ENCODE measurements at places on chromosomes 6 and 20. TPM values are rescaled to one million over a fixed set of nuclear protein-coding genes. Genes with fewer than 3 reads are reported as not detected.

DNA sequence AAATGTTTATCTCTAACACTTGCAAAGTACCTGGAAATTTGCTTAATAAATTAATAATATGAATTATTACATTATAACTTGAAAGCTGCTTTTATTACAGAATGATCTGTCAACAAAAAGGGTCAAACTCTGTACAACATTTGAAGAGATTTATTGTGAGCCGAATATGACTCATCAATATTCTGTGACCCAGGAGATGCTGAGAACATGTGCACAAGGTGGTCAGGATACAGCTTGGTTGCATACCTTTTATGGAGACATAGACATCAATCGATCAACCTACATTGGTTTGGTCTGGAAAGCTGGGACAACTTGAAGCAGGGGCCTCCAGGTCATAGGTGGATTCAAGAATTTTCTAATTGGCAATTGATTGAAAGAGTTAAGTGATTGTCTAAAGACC lies 79.0 kb downstream of the RNASET2 start:
- no peaks in the 10 kb centered on the region for H3K4me1 ChIP-seq
- no peak overlapping the region for H3K27ac ChIP-seq
- DNase-seq: no peak
- no peak overlapping the region for H3K4me3 ChIP-seq
- no peaks in the 10 kb centered on the region for H3K36me3 ChIP-seq

- H3K4me1 ChIP-seq: no peaks in the 10 kb centered on the region
- H3K36me3 ChIP-seq: no peaks in the 10 kb centered on the region
- H3K27me3 ChIP-seq: no peaks in the 10 kb centered on the region
- H3K4me3 ChIP-seq: no peak overlapping the region
- DNase-seq: no peak
- H3K27ac ChIP-seq: no peak overlapping the region
These were observed 53.9 kb downstream of the ADNP start for GRCh38 chr20:50877232-50877743.

GRCh38 chr20:34920055-34920454 lies 35.6 kb downstream of the GSS start:
- no peak overlapping the region for H3K4me3 ChIP-seq
- DNase-seq: no peak
- H3K27ac ChIP-seq: peak overlapping the region; percentile 76
- H3K4me1 ChIP-seq: peaks cover 5% of the 10 kb centered on the region
- H3K27me3 ChIP-seq: no peaks in the 10 kb centered on the region

DNA sequence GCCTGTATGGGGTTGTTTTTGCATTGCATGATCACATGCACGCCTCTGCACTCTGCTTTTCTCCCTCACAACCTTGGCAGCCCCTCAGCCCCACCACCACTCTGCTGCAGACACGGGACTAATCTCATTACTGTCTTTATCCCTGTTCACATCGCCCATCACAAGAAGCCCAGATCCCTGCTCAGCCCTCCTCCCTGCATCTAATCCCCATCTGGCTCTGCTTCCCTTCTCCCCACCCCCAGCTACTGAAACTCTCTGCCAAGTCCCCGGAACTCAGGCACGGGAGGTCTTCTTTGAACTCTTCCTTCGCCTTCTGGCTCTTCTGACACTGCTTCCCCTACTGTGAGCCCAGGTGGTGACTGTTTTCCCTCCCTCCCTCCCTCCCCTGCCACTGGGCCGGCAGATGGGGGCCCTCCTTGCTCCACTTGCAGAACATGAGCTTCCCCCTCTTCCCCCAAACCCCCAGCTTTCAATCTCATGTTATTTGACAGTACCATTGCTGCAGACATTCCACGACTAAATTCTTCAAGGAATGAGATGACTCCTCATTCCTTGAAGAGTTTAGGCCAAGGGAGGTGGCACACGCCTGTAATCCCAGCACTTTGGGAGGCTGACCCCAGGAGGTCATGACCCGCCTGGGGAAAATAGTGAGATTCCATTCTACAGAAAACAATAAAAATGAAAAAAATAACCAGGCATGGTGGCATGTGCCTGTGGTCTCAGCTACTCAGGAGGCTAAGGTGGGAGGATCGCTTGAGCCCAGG lies 21.9 kb upstream of the TULP1 start:
- no peaks in the 10 kb centered on the region for H3K27me3 ChIP-seq
- no peak for DNase-seq
- H3K27ac ChIP-seq: no peak overlapping the region
- H3K4me3 ChIP-seq: no peak overlapping the region

DNA sequence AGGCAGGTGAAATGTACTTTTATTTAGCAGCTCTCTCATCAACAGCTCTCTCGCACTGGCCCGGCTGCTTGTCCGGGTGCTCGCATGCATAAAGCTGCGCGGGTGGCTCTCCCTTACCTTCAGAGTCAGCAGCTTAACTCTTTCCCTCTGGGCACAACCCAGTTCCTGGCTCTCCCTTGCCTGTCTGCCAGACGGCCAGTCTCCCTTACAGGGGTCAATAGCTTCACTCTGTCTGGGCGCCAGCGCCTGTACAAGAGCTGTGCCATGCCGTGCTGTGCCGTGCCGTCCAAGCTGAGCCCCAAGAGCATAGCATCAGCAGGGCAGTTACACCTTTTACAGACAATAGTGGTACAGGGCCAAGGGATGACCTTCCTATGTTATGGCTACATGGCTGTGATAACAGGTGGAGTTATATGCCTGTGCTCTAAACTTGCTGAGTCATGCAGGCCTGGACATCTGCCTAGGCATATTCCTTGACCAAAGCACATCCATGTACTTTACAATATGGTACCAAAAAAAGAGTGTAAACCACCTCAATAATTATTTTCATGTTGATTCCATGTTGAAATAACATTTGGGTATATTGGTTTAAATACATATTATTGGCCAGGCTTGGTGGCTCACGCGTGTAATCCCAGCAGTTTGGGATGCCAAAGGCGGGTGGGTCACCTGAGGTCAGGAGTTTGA lies 47.9 kb downstream of the BLTP3A start:
- peaks cover 80% of the 10 kb centered on the region for H3K36me3 ChIP-seq
- H3K4me3 ChIP-seq: no peak overlapping the region
- H3K27ac ChIP-seq: no peak overlapping the region
- DNase-seq: no peak
- H3K27me3 ChIP-seq: no peaks in the 10 kb centered on the region

The MRPS10 gene
- total RNA-seq: 22.6 TPM

Data from tibial nerve (tissue), 4 donors.